CD4-positive, alpha-beta T cell treated with Interleukin-21 for 1 hour (primary cell): ENCODE measurements at places on chromosomes 7 and 10.

GRCh38 chr10:26087666-26088065 lies 128.9 kb upstream of the GAD2 start:
- DNase-seq = no peak

DNA sequence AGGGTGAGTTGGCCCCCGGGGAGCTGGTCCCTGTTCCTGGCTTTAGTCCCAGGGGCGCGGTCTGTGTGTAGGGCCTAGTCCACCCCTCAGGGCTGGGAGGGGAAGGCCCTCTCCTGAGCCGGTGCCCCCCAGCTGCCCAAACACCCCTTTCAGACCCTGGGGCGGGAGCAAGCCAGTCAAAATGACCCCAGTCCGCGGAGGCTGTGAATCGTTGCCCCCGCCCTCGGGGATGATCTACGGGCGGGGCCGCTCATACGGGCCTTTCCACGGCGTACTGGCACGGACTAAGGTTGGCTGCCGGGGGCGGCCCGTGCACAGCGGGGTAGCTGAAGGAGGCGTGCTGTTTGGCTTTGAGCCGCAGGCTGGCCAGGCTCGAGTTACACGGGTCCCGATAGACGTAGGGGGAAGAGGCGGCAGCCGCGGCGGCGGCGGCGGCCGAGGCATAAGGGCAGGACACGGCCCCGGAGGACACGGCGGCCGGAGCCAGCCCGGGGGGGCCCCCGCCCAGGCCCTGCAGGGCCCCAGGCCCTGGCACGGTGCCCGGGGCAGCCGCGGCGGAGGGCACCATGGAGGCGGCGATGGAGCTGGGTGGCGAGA lies 4.3 kb downstream of the ELOVL3 start:
- peak; percentile 28 for DNase-seq

DNA sequence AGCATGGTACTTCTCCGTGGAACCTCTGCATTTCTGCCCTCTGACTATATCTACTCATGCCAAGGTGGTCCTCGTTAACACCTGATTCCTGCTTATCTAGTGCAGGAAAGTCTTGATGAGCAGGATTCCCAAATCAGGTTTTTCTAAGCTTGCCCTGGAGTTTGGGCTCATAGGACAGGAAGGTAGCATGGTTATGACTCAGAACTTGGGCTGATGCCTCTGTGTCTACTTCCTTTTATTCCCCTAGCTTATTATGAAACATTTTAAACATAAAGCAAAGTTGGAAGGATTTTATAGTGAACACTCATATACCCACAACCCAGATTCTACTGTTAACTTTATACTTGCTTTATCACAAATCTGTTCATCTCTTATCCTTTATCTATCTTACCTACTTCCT lies 5.6 kb downstream of the SUFU start:
- no peak for DNase-seq

- no peak for DNase-seq
Observed at GRCh38 chr10:1853801-1854200, 116.5 kb upstream of the ADARB2 start.

DNA sequence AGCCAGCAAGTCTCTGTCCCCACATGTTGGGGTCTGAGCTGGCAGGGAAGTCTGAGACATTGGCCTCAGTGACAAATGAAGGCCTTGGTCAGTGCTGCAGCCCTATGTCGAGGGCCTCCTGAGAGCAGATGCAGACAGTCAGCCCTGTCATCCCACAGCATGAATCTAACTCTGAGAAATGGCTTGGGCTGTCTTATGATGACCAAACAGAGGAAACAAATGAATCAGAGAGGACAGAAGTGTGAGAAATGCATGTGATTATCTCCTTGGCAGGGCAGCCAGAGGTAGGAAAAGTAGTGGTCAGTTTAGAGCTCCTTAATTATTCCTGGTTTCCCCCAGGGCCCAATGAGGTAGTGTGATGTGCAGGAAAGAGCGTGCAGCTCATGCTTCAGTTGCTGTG lies 287.6 kb downstream of the SORCS3 start:
- DNase-seq = no peak

DNA sequence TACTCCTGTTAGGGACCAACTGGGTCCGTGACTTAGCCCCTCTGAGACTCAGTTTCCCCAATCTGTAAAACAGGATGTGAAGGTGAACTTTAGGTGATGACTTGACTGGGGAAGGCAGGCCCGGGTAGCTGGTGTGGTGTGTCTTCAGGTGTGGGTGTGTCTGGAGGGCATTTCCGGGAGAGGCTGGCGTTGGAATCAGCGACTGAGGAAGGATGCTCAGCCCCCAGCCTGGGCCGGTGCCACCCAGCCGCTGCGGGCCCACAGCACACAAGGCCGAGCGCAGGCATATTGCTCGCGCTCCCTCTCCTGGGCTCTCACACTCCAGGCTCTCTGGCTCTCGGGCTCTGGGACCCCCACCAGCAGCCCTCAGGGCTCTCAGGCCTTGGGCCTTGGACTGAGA lies 31.7 kb upstream of the CNPY1 start:
- DNase-seq = no peak
